ENCODE measurements at places on chromosomes 5 and 9. TPM values are rescaled to one million over a fixed set of nuclear protein-coding genes. Genes with fewer than 3 reads are reported as not detected.

PCDHB11 gene
- total RNA-seq, result 0.19 TPM

AK8 gene
- total RNA-seq, result 0.09 TPM

IL6ST gene
- 749 TPM for total RNA-seq

TEX48 gene
- total RNA-seq, result not detected

ARL10 gene
- 15.0 TPM for total RNA-seq

SLC24A2 gene
- total RNA-seq, result not detected
